T-helper 1 cell treated with Interleukin-12 subunit alpha and Interleukin-12 subunit beta and Interleukin-4 antibody, amounts not matched to agents 30 ng/mL and 1 ng/mL, for 36 hours (primary cell): ENCODE measurements at places on chromosomes 16 and 17. TPM values are rescaled to one million over a fixed set of nuclear protein-coding genes. Genes with fewer than 3 reads are reported as not detected.

CCL5 gene
- 112 and 114 TPM in 2 replicates for total RNA-seq

CD19 gene
- total RNA-seq: not detected in 2 replicates

RDM1 gene
- total RNA-seq: 6.1 and 6.3 TPM in 2 replicates

MKS1 gene
- total RNA-seq: 15.6 and 17.4 TPM in 2 replicates

KRT39 gene
- not detected in 2 replicates for total RNA-seq

KRTAP4-6 gene
- total RNA-seq: not detected in 2 replicates

TMEM235 gene
- total RNA-seq: not detected in 2 replicates

G6PC1 gene
- not detected in 2 replicates for total RNA-seq

PRR35 gene
- 0.10 TPM in 1 of 2 replicates, not detected in the other for total RNA-seq

LPCAT2 gene
- 1.3 and 2.7 TPM in 2 replicates for total RNA-seq

EPN3 gene
- 0.05 TPM in 1 of 2 replicates, not detected in the other for total RNA-seq

GNG13 gene
- total RNA-seq: not detected in 2 replicates

TMEM238L gene
- not detected in 2 replicates for total RNA-seq
